Skin of body (tissue), 3 donors: ENCODE measurements at places on chromosomes 7 and 10.
A peak's percentile ranks its signal among the peaks of the same experiment; 100 is the strongest.

- DNase-seq: no peak
Measured at GRCh38 chr7:81068-81925, 111.1 kb upstream of the FAM20C start.

DNA sequence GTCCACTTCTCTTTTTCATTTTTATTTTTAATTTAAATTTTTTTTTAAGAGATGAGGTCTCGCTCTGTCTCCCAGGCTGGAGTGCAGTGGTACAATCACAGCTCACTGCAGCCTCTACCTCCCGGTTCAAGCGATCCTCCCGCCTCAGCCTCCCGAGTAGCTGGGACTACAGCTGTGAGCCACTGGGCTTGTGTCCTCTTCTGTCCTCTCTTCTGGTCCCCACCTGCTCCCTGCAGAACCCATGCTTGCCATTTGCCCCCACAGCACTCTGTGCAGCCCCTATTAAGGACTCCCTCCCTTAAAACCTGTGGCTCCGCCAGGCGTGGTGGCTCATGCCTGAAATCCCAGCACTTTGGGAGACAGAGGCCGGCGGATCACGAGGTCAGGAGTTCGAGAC lies 9.1 kb upstream of the FZD9 start:
- no peak for DNase-seq

DNA sequence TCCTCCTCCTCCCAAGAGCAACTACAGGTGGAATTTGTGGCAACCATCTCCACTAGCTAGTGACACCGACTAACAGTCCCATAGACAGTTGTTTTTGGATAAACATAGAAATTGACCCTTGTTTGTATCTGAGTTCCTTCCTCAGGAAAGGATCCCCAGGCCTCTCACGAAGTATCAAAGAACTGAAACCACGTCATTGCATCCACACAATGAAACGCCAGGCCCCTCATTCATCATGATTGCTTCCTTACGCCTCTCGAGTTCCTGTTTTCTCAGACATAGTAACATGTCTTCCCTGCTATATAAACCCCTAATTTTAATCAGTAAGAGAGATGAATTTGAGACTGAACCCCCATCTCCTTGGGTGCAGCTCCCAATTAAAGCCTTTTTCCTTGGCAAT lies 18.1 kb downstream of the SLC35G1 start:
- no peak for DNase-seq

DNA sequence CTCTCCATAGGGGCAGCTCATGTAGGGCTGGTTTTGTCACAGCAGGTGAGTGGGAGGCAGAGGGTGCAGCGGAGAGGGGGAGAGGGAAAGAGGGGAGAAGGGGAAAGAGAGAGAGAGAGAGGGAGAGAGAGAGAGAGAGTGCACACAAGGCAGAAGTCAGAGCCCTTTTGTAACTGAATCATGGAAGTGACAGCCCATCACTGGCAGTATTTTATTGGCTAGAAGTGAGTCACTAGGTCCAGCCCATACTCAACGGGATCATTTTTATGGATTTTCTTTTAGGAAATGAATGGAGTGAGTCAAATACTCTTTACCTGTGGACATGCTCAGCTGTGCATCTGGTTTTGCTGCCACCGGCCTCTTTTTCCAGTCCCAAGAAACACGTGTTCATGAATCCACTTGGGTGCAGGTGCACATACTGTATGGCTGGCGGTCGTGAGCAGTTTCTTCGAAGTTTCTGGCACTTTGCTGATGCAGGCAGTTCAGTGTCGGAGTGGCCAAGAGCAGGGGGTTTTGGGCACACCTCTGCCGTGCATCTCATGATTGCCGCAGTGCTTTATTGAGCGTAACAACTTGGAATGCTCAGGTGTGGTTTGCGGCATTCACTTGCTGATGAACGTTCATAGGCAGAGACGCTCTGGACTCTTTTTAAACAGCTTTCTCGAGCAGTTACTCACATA lies 40.3 kb downstream of the DOCK1 start:
- no peak for DNase-seq

DNA sequence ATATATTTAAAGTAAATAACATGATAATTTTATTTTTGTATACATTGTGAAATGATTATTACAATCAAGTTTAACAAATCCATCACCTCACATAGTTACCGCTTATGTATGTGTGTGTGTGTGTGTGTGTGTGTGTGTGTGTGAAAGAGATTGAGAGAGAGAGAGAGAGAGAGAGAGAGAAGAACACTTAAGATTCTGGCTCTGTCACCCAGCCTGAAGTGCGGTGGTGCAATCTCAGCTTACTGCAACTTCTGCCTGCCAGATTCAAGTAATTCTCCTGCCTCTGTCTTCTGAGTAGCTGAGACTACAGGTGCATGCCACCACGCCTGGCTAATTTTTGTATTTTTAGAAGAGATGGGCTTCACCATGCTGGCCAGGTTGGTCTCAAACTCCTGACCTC lies 17.8 kb downstream of the LYZL1 start:
- DNase-seq: no peak

- peak; percentile 86 for DNase-seq
Measured at GRCh38 chr10:113493882-113494301, 59.0 kb upstream of the HABP2 start.

- peak; percentile 51 for DNase-seq
Measured at GRCh38 chr7:27364344-27364758, 121.7 kb downstream of the EVX1 start.

DNA sequence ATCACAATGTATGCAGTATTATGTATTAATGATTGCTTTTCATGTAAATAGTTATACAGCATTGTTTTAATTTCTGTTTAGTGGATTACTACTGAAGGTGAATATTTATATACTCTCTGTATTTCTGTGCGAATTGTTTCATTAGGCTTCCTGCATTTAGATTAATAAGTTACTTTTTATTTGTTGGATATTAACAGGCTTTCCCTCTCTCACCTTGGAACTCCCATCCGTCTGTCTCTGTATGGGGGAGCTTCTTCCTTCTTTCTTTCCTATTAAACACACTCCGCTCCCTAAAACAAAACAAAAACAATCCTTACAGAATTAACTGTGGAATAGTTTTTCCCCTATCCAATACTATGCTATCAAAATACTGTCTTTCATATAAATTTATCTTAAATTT lies 205.1 kb downstream of the CACNB2 start:
- no peak for DNase-seq

DNA sequence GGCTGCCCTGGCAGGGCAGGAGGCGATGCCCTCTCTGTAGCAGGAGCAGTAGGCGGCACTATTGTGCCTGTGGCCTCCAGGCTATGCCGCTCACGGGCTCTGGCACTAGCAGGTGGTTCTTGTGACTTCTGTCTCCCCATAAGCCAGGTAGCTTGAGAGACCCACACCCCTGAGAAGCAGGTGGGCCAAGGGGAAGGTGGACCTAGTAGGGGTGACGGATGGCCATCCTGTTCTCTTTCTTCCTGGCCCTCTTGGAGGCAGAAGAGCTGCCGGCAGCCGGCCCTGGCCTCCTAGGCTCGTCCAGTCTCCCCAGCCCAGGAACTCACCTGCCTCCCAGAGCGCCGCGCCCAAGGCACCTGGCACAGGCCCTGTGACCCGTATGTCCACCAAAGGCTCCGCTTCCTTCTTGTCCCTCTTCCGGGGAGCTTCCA lies 15.4 kb downstream of the MMRN2 start:
- DNase-seq: no peak

DNA sequence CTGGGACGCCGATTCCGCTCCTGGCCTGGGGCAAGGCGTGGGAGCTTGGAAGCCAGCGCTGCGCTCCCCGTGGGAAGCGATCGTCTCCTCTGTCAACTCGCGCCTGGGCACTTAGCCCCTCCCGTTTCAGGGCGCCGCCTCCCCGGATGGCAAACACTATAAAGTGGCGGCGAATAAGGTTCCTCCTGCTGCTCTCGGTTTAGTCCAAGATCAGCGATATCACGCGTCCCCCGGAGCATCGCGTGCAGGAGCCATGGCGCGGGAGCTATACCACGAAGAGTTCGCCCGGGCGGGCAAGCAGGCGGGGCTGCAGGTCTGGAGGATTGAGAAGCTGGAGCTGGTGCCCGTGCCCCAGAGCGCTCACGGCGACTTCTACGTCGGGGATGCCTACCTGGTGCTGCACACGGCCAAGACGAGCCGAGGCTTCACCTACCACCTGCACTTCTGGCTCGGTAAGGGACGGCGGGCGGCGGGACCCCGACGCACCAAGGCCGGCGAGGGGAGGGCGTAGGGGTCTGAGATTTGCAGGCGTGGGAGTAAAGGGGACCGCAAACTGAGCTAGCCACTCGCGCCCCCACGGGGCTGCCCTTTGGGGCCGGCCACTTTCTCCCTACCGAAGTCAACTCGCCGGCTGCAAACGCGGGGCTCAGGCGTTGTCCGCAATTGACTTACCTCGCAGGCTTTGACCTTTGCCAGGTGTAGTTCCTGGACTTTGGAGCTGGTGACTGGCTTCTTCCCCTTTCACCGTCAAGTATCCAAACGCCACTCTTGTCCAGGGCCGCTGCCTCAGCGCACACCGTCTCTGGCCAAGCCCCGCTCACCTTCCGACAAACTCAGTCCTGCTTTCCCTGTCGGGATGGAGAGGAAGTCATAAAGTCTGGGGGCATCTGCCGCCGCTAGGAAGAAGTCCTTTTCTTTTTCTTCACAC lies at the start of gene SCIN:
TSS of gene SCIN (plus strand) at position 187 of the 928 bp plus-strand sequence. CDS start at position 254, 67 bp downstream.
- no peak for DNase-seq

DNA sequence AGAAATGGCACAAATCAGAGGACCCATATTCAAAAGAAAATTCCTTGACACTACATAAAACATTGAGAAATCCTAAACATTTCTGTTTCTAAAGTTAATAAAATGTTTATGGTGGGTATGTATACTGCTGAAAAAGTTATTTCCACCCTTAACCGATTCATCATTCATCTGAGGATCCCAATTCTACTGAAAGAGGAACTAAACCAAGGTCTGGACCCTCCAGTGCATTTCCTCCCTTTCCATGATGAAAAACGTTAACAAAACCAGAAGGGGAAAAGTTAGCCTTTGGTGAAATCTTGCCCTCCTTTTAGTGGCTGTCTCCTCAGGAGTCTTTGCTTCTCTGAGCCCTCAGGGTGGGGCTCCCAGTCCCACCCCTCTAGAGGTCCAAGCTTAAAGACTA lies 144.5 kb upstream of the ASAH2 start:
- DNase-seq: no peak

GRCh38 chr7:150311711-150312110 lies 11.4 kb upstream of the LRRC61 start:
- DNase-seq: no peak

DNA sequence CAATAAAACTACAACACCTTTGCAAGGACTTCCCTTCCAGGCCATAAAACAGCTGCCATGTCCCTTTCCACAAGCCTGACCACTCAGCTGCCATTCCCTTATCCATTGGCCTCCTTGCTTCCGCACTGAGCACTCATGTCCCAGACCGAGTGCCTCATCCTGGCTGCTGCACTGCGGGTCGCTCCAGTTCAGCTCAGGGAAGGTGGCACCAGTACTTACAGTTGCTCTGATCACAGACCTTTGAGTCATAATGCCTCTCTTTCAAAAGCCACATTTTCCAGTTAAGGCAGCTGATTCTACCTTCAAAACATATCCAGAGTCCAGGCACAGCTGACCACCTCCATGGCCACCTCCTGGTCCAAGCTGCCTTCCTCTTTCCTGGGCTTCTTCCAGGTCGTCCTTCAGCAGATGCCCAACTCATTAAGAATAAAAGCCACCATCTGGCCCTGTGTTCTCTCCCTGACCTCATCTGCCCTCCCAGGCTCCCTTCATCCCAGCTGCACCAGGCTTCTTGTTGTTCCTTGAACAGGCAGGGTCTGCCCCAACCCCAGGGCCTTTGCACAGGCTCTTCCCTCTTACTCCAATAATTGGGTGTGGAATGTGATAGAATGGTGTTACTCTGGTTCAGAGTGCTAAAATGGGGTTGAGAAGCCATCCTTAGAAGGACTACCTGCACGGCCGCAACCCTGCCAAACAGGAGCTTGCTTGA lies 64.5 kb downstream of the RAMP3 start:
- DNase-seq: no peak
